NCI-H748 treated with DMSO at 0.1 percent for 48 hours (cell line): ENCODE measurements at places on chromosomes 5 and 9.

- peak; percentile 55 for DNase-seq
These were observed 11.5 kb downstream of the SARDH start for GRCh38 chr9:133726401-133727276.

- no peak for DNase-seq
These were observed 37.4 kb upstream of the RUSC2 start for GRCh38 chr9:35452481-35452880.

DNA sequence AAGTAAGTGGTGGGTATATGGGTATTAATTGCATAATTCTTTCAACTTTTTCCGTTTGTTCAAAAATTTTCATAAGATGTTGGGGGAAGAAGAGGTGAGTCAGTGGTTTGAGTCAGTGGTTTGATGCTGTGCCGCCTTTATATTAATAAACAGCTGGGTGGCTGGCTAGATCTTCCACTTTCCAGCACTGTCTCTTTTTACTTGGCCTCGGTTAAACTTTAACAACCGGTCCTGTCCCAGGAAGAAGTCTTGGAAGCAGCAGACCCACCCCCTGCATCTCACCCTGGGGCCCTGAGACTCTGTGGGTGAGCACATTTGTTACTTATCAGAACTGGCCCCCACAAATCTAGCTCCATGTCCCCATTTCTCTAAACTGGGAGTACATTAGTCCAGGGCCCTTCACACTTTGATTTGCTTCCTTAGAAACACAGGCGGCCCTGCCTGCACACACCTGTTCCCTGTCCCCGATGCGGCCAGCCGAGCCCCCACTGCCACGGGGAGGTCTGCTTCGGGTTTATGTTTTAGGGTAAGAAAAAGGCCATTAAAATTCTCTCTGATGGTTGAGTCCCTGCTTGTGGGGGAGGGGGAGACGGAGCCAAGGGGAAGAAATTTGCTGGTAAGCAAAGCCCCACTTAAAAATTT is 90.7 kb downstream of the PTCH1 start:
- peak; percentile 23 for DNase-seq

GRCh38 chr5:53087621-53088121 is 21.9 kb downstream of the MOCS2 start:
- no peak for DNase-seq

DNA sequence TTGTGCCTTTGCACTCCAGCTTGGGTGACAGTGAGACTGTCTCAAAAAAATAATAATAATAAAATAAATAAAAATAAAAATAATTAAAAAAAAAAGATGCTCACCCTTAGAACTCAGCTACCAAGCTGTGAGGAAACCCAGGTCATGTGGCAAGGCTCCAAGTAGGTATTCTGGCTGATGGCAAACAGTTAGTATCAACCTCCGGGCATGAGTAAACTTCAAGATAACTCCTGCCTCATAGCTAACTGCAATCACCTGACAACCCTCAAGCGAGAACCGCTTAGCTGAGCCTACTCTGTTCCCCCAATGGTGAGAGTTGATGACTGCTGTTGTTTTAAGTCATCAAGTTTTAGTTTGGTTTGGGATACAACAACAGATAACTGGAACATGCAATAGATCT is 6.1 kb upstream of the SLC44A1 start:
- DNase-seq: no peak

GRCh38 chr5:150746-151145 is 40.5 kb upstream of the LRRC14B start:
- no peak for DNase-seq

DNA sequence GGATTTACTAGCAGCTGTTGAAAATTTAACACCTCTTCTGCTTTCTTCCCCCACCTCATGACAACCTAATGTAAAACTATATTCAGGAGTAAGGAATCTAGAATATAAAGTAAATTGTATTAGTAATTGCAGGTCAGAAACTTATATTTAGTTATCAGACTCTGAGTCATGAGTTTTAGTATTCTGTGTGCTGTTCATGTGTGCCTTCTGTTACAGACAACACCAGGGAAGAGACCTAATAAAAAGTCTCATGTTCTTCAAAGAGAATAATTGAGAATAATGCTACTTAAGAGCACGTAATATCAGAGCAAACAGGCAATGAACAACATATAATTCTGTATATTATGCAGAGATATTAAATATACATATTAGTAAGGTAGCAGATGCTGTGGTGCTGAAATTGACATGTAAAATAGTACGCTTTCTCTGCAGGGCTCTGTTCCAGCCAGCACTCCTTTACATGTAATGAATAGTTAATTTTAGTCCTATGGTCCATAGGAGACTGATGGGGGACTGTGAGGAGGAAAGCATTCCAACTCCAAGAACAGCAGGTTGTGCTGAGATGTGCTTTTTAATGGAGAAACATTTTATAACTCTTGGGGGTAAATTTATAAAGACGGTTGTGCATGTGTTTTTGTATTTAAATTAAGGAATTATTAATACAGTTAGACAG is 106.4 kb downstream of the ZSWIM6 start:
- no peak for DNase-seq
